ENCODE measurements at places on chromosomes 11 and 22.
A peak's percentile ranks its signal among the peaks of the same experiment; 100 is the strongest.

- no peak for DNase-seq
Observed at GRCh38 chr11:96263238-96263763, 79.7 kb downstream of the MAML2 start.

DNA sequence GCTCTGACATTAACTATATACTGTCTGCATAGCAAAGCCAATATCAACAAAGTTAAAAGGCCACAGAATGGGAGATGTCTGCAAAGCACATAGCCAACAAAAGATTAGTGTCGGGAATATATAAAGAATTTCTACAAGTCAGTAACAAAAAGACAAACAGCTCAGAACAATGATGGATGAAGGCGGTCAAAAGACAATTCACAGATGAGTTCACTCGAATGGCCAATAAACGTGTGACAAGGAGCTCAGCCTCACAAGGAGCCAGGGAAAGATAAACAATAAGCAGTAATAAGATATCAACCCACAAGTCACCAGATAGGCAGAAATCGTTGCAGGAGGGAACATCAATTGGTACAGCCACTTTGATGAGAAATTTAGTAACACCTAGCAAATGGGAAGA, 106.0 kb upstream of the ISX start:
- DNase-seq = no peak

DNA sequence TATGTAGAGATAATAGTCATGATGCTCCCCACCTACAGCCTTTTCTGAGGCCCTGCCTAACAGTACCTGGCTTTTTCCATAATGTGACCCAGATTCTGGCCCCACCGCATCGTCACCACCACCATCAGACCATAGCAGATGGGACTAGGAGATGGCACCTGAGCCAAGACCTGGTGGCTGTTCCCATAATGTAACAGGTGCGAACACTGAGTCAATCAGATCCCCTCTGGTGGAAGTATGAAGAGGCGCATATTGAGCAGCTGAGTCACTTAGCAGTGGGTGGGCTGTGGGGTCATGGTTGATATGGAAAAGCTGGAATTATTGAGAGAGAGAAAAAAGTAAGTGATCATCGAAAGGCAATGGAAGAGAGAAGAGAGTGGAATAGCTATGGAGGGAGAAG, 578.0 kb upstream of the CADM1 start:
- DNase-seq = no peak

DNA sequence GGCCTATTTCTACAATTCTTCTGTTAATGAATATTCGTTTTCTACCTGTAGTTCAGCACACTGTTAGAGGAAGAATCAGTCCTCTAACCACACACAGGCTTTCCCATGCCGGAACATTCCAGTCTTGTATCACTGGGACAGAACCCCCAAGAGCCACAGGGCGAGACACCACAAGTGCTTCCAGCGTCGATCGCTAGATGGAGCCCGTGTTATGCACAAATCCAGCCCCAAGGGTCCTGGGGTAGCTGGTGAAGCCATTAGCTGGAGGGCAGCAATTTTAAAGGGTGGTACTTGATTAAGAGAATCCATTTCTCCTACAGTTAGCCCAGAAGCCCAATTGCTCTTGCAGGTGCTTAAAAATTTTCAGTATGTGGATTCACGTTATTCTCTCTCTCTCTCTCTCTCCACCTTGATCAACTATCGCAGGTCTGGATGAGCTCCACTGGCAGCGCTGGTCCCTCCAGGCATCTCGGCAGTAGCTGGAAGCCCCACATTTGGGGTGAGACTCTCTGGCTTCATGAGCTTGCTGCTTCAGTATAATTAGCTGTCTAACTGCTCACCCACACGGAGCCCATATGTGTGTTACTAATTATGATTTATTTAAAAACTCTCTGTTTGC, 148.2 kb upstream of the SNX19 start:
- DNase-seq = peak; percentile 51

GRCh38 chr11:72081821-72082453, 1.3 kb downstream of the LRRC51 start:
- DNase-seq = no peak

GRCh38 chr22:48889887-48890692, 937.6 kb downstream of the BRD1 start:
- no peak for DNase-seq

DNA sequence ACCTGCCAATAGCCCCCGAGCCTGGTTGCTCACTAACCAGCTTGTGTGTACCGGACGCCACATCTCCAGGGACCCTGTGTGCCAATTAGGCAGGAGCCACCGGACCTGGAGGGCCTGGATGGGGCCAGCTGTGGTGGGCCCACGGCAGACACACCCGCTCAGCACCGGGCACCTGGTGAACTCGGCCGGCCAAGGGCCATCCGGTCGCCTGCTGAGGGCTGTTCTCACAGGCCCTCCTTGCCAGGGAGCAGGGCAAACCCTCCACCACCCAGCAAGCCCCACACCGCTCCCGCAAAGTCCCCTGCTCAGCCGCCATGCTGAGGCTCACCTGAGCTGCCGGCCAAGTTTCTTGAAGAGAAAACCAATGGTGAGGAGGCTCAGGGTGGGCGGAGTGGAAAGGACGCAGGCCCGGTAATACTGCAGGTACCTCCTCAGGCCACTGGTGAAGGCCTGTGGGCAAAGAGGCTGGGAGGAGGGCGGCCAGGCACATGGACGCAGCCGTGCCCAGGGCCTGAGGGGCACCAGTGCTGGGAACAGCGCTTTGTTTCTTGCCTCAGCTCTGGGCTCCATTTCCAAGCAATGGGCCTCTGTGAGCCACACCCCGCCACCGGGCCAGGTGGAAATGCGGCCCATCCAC, 17.1 kb downstream of the TUBGCP6 start:
- no peak for DNase-seq

- no peak for DNase-seq
Observed at GRCh38 chr11:83409891-83410290, 123.7 kb upstream of the CCDC90B start.

DNA sequence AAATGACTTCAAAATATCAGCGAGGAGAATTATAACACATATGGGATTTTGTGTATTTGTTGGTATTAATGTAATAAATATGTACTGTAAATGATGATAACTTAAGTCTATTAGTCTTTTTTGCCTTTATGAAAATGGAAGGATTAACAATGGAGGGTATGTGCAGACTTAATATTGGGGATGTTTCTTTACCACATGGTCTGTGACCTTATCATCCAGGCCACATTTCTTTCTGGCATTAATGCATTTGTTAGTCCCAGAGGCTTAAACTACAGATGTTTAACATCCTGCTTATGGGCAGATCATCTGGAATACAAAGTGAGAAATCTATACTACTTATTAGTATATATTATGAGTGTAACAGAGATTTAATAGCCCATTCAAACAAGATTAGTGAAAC, 64.6 kb downstream of the SOX6 start:
- no peak for DNase-seq

DNA sequence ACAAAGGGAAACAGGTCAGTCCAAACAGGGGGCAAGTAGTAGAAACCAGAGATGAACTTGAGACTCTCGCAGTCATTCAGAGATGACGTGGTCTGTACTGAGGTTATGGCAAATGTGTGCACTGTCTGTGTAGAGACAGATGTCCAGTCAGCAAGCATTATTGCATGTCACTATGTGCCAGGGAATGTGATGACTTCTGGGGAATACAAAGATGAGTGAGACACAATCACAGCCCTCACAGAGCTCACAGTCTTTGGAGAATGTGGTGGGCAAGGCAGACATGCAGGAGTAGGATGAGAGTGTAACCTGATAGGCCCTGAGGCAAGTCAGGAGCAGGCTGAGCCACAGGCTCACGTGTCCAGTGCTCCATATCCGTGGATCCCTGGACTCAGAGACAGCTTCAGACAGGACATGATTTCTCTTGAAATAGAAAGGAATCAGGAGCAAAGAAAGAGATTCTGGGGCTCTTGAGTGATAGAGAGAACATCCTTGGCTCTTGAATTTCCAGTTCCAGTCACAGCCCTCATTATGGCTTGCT, 550.7 kb downstream of the ETS1 start:
- DNase-seq = no peak

DNA sequence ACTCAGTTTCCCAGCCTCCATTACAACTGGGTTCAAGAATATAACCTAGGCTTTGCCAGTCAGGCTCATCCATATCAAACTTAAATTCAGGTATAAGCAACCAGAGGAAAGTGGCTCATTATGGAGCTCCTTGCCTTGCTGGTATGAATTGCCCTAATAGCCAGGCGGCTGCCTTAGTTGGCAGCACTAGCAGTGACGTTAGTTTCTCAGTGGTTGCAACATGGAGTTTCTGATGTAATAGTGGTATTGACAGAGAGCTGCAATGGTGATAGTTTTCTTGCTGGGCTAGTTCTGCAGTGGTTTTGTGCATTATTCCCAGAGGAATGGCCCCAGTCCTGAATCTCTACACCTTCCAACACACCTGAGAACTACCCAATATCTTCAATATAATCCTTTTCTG, 3.8 kb upstream of the TMEM123 start:
- no peak for DNase-seq

- peak; percentile 66 for DNase-seq
Observed at GRCh38 chr11:1829039-1829820, 5.6 kb upstream of the SYT8 start.

GRCh38 chr11:114259551-114259983, 36.6 kb upstream of the NNMT start:
- DNase-seq = no peak

DNA sequence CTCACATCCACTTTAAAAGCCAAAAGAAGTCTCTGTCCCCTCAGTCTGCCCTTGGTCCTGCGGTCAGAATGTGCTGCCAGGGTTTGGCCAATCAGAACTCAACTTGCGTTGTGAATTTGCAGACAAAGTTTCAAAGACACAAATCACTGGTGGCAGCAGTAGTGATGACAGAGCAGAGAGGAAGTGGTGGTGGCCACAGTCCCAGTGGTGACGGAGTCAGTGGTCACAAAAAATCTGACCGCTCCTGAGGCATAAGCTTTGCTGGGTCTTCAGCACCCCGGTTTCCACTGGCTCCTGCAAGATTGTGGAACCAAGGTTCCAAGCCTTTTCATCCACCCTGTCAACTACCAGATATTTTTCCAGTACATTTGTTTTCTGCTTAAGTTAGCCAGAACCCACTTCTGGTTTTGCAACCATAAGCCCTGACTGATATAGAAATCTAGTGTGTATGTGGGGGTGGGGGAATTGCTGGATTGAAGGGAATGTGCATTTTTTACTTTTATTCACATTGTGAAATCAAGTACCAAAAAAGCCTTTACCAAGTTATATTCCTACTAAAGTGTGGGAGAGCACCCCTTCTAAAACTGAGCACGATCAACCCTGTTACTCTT, 112.3 kb downstream of the TMPRSS5 start:
- no peak for DNase-seq

DNA sequence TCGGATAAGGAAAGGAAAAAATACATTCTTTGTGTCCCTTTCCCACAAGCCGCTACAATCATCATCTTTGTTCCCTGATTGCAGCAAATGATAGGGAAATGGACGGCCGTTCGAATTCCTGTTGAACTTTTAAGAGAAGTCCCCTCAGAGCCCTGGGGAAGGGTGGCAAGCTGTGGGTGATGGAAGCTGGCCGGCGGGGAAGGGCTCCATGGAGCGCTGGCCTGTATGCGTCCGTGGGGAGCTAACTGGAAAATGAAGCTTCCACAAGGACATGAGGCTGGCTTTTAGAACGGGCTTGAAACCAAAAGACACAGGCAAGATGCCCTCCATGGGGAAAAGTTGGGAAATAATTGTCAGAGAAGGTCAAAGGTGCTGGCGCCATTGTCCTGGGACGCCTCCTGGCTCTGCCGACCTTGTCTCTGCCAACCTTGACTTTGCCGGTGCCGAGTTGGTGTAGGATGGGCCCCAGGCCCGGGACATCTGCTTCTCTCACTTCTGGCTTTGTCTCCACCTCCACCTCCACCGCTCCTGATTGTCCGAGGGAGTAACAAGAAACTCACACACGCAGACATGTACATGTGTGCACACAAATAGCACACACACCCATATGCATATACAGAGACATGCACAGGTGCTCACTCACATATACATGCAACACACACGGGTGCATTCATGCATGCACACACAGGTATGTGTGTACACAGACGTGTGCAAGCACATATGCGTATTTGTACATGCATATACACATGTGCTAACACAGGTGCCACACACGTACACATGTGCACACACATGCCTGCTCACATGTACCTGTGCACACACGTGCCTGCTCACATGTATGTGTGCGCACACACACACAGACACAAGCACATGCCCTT, 14.5 kb upstream of the PPARA start:
- no peak for DNase-seq

- DNase-seq = peak; percentile 39
Observed at GRCh38 chr11:18526130-18526520, 617 bp downstream of the TSG101 start.

GRCh38 chr22:50313600-50313999, 6.2 kb upstream of the PLXNB2 start:
- no peak for DNase-seq

DNA sequence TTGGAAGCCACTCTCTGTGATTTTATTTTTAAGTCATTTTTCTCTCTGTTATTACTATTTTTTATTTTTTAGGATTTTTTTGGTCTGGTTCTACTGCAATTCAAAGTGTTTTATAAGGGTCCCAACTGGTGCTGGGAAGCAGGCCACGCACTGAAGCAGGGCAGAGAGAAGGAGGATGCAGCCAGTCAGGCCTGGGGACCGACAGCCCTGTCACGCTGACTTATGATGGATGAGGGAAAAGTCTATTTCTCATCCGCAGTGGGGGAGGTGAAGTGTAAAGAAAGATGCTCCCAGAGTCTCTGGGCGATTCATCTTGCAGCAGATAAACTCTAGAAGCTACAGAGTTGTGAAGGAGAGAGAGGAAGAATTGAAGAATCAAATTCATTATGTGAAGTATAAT, 191.6 kb downstream of the NTM start:
- no peak for DNase-seq

DNA sequence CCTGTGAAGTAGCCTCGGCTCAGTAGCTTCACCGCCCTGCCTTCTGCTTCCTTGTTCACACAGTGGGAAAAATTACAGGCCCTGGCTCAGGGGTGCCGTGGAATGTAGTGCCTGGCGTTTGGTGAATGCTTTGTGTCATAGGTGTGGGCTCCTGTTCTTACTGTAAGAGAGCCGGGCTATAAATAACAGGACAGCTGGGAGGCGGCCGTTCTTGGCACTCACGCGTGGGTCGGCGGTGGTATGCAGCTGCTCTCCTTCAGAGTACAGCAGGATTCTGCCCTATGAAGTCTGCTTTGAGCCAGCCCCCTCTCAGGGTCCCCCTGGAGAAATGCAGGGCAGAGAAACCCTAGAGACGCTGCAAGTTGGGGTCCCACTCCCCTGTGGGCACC, 84.2 kb downstream of the CTTN start:
- DNase-seq = no peak

DNA sequence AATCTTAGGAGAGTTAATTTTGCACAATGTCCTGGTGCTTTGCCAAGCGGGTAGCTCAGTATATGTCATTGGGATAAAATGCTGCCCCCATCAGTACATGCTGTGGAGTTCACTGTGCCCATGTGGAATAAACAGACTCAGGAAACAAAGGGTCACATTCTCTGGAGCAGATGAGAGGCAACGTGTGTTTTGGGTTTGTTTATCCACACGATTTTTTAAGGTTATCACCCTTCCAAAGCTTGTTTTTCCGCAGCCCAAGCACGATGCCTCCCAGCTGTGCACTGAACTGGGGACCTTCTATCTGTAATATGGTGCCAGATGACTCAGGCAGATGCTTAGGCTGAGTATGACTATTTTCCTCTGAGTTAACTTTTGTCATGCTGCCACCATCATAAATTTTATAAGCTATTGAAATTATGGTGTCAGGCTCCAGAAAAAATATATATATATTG, 6.5 kb downstream of the OR4D6 start:
- peak; percentile 13 for DNase-seq

GRCh38 chr11:119472186-119472855, 49.3 kb upstream of the THY1 start:
- DNase-seq = no peak

Data from COLO829 (cell line).